ENCODE measurements at places on chromosomes 7 and 10.
A peak's percentile ranks its signal among the peaks of the same experiment; 100 is the strongest.

DNA sequence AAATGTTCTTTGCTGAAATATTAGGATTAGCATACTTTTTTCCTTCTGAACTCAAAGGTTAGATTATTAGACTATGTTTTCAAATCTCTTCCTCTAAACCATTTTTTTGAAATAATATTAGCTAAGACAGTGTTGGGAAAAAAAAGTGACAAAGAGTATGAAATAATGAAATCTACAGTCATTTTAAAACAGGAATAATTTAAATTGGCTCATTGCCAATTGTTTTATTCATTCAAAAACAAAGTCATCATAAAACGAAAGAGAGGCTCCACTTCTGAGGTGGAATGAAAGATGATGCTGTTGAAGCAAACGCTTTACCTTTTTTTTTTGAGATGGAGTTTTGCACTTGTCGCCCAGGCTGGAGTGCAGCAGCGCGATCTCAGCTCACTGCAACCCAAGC is 51.2 kb downstream of the RNF32 start:
- no peak for DNase-seq

DNA sequence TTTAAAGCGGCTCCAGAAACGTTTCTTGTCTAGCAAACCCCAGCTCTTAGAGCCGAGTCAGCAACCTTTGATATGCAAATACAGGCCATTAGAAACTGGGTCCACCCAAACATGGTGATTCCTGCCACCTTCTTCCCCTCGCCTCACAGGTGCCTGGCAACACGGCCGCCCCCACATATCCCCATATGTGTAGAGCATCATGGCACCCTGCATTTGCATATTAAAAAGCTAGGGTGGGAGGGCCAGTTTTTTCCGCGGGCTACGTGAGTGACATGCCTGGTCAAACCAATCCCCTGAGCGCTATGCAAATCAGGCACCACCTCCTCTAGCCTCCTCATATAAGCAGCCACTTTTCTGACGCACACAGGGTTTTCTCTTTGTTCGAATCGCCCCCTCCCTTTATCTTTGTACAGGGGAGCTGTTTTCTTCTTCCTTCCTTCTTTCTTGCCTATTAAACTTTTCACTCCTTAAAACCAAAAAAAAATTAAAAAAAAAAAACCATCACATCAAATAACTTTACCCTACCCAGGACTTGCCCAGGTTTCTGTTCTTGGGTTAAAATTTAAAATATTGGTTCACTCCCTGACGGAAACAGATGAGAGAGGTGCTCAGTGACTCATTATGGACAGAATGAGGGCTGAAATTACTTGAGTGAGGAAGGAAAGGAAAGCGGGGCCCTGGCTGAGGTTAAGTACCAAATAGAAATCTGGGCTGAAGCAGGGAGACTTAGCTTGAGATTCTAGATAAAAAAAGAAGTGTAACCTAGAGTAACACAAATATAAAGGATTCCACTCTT is 59.8 kb downstream of the COA1 start:
- peak; percentile 71 for DNase-seq

DNA sequence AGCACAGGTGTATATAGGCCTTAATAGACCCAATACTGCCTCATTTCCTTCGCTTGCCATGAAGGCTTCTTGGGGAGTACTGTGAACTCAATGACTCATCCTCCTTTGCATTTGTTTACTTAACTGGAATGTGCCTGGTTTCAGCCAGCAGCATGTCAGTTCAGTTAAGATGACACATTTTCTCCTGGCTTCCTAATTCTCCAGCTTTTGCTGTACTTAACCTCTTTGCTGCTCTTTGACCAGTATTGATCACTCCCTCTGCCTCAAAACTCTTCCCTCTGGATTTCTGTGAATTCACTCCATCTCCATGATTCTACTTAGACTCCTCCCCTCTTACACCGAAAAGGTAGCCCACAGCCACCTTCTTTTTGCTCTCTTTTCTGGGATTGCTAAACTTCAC is 135.7 kb downstream of the MAGI2 start:
- DNase-seq: no peak

GRCh38 chr7:134140889-134141867 is 14.0 kb downstream of the LRGUK start:
- DNase-seq: peak; percentile 15

GRCh38 chr10:60110739-60111138 is 204.4 kb upstream of the CCDC6 start:
- DNase-seq: no peak

DNA sequence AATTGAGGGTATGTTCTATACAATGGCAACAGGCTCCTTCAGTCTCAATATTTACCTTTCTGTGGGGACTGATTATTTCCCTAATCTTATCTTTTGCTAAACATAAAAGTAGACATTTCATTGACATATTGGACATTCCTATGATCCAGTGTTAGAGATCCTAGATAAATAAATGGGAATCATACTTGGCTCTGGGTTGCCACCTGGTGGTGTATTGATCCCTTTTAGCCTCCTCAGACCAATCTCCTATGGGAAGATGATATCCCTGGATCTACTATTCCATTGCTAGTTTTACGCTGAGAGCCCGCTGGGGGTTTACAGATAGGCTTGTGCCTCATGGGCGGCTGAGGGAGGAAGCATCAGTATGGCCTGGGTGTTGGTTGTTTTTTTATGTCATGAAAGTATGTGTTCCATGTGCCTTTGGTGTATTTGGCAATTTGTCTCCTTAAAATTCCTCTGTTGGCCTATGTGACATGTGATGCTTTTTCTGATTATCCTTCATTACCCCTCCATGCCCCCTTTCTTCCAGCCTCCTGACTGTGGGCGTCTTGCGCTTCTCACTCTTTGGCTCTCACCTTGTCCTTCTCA is 18.8 kb downstream of the CELF2 start:
- DNase-seq: no peak

DNA sequence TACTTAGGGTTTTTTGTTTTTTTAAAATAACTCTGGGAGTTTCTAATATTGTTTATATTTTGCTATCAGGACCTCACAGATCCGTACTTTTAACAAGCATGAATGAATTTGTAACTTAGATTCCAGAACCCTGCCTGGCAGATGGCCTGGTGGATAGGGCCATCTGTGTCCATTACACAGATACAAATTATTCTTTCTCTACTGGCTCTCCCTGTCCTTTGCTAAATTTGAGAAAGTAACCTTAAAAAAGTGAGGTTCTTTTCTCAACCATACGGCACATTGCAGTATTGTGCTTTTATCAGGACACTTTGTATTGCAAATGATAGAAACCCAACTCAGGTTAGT is 26.6 kb downstream of the LCOR start:
- DNase-seq: no peak

GRCh38 chr10:23158370-23158769 is 33.7 kb upstream of the PTF1A start:
- DNase-seq: peak; percentile 4

All from activated CD4-positive, alpha-beta T cell treated with anti-CD3 and anti-CD28 coated beads, Interleukin-2, amount 50 U/mL, for 4 hours (primary cell).